Left kidney (tissue), 8 donors: ENCODE measurements at places on chromosomes 6 and 20.
A peak's percentile ranks its signal among the peaks of the same experiment; 100 is the strongest.

GRCh38 chr20:62331347-62331746, 28.6 kb downstream of the ADRM1 start:
- DNase-seq: no peak

DNA sequence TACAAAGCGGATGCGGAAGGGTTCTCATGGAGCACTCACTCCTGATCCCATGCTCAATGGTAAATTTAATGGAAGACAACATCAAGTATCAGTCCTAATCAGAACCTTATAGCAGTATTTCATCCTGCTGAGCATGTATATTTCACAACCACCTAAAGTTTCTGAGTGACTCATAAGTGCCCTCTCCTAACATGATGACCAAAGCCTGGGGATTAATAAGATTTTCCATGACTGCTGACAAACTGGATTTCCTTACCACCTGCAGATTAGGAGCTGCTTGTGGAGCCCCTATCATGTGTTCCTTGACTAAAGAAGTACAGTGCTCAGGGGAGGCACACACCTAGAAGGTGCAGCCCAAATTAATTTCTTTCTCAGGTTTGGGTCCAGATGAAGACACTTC, 112.8 kb downstream of the INSM1 start:
- DNase-seq: no peak

- DNase-seq: no peak
These were observed 10.0 kb downstream of the GLP1R start for GRCh38 chr6:39058471-39059147.

DNA sequence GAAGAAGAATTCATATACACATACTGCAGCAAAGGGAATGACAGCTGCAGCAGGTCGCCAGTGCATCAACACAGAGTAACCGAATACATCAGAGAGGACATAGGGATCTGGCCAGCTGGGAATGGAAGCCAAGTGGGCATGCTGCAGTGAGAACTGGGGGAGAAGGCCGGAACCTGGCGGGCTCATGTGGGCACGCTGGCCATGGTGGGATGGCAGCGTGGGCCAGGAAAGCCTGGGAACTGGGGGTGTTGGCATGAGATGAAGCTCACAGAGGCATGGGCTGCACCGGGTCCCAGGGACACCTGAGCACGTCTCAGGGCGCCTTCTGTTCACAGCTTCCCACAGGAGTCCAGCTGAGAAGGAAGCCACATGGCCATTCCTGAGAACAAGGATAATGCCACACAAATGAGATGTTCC, 139.5 kb upstream of the AGPAT4 start:
- no peak for DNase-seq

DNA sequence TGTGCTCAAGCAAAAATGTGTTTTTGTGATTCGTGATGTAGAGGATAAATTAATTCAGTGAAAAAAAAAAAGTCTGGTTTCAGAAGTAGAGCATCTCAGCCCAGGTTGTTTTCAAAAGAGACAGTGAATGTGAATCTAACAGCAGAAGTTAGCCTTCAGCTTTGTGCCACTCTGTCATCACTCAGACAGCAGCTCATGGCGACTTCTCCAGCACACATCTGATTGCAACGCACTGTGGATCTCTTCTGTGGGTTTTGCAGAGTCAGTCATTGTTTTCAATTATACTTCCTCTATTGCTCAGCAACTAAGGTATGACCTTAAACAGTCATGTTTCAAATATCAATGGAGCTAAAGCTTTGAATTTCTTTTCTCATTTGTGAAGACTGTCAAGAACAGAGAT, 335.5 kb upstream of the POU3F2 start:
- DNase-seq: no peak

DNA sequence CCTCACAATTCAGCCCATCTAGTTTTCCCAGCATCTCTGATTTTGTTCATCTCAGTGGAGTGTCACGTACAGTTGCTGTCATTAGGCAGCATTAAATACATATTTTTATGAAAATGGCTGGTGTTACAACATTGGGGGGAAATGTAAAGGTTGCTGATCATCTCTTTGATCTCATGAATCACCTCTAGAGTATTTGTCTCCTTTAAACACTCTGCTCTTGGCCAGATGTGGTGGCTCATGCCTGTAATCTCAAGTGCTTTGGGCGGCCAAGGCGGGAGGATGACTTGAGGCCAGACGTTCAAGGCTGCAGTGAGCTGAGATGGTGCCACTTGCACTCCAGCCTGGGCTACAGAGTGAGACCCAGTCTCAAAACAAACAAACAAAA, 128.1 kb downstream of the IPCEF1 start:
- no peak for DNase-seq

DNA sequence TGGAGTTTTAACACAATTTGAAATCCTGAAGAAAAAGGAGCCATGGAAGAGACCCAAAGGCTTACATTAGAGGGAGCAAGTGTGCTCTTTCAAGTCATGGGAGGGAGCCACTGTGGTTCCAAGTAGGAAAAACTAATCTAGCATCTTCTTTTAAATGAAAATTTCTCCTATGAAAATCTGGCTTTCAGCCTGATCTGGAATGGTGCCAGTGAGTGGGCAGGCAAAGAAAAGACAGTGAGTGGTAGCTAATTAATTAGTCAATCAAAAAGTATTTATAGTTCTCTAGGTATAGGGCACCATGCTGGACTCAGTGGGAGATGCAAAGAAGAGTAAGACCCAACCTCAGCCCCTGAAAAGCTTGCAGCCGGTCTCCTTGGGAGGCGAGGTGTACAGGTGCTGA, 21.9 kb downstream of the CAP2 start:
- DNase-seq: no peak

GRCh38 chr6:39167321-39167720, 52.3 kb upstream of the SAYSD1 start:
- DNase-seq: no peak

DNA sequence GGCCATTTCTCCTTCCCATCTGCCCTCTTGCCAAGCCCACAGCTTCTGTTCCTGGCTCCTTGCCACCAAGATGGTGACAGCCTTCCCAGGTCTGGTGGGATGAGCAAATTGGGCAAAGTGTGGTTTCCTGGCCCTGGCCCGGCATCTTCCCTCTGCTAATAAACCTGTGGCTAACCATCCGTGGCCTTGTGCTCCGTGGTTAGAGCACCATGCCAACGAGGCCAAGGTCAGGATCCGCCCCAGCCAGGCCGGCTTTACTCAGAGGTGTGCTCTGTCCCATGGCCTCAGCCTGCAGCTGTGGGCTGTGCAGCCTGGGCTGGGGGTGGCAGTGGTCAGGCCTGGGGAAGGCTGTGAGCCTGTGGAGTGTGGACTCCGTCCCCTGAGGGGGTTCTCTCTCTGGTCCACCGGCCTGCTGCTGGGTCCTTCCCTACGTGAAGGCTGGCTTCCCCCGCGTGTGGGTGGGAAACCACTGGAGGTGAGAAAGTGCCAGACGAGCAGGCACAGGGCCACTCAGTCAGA, 117.4 kb downstream of the VEGFA start:
- no peak for DNase-seq

- DNase-seq: no peak
These were observed 622.8 kb downstream of the QKI start for GRCh38 chr6:164037171-164037870.

- no peak for DNase-seq
These were observed 40.1 kb upstream of the PTCHD4 start for GRCh38 chr6:48151142-48151541.

DNA sequence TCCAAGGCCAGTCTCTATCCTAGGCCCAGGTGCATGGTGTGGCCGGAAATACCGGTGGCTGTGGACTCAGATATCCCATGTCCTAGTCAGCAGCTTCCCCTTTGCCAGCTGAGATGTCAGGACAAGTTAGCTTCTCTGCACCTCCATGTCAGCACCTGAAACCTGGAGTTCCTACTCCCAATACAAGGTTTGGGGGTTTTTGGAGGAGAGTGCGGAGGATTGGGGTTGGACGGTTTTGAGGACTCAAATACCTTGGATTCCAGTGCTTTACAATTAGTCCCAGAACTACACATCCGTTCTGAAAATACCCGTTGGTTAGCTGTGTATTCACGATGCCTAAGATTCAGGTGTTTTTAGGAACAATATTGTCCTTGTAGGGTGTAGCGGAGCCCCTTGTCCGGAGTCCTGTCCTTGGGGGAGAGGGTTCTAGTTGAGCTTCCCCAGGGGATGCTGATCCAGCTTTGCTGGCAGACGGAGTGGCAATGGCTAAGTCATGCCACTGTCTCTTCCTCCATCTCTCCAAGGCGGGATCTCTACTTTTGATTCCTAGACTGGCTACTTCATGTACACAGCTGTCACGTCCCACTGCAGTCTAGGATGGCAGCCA, 45.0 kb downstream of the ADNP start:
- DNase-seq: no peak

- DNase-seq: no peak
These were observed 881 bp upstream of the MCM3 start for GRCh38 chr6:52285177-52286068.

- peak; percentile 44 for DNase-seq
These were observed 27.2 kb upstream of the SYNJ2 start for GRCh38 chr6:157954150-157955117.

GRCh38 chr6:1131285-1132079, 180.4 kb upstream of the FOXQ1 start:
- DNase-seq: no peak

DNA sequence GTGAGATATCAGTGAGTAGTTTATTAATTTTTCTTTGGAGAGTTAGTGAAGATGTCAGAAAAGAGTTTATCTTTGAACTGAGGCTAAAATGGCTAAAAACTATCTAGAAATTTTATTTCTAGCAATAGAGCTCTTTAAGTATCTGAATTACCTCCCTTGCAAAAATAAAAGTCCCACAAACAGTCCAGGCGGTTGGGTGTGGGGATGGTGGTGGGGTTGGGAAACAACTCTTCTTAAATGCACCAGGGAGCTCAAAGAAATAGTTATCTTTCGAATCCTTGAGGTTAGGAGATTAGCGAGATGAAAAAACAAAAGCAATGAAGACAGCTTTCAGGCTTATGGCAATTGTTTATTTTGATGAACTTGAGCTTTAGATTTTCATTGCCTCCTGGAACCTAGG, 1299.1 kb upstream of the ADGRB3 start:
- no peak for DNase-seq

DNA sequence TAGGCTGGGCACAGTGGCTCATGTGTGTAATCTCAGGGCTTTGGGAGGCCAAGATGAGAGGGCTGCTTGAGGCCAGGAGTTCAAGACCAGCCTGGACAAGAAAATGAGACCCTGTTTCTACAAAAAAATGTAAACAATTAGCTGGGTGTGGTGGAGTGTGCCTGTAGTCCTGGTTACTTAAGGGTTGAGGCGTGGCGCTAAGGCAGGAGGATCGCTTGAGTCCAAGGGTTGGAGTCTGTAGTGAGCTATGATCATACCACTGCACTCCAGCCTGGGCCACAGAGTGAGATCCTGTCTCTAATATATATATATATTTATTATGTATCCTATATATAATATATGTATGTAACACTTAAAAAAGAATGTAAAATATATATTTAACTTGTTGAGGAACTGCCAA, 7.9 kb upstream of the ABRACL start:
- no peak for DNase-seq
